HT1080 (cell line): ENCODE measurements at places on chromosomes 2 and 18.

GRCh38 chr18:23887493-23887892 lies 127.1 kb upstream of the TTC39C start:
- DNase-seq, result no peak

DNA sequence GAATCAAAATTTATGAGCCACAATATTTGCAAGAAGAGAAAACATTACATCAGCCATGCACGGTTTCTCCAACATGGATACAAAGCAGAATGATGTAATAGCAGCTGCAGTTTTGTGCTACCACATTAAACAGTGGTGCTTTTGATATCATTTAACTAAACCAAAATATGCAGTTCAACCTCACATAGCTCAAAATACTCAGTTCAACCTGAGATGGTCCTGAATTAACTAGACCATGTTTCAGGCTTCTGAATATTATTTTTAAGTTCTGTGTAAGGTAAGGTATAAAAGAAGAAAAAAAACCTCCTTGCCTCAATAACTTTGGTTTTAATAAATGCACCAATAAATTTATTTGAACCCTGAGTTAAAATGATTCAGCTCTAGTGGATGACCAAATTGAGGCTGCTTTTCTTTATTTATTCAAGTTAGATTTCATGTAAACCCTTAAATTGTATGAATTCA lies 18.8 kb upstream of the TSPYL6 start:
- no peak for DNase-seq

DNA sequence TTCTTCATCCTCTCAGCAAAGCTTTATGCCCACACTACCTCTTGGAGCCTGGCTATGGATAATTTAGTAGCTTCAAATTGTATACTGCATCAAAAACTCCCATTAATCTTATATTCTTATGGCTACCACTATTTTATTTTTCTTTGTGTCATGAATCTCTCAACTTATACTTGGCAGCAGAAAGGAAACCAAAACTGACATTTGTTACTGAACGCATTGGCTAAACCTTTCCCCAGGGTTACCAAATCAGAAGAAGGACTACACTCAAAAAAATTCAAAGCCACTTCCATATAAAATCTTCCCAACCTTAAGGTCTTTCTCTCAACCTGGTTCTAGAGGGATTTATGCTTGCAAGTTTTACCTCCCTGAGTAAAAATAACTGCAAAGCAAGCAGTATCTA lies 97.0 kb upstream of the REG3G start:
- DNase-seq, result no peak

GRCh38 chr2:2764001-2764355 lies 432.9 kb upstream of the MYT1L start:
- DNase-seq, result no peak

- DNase-seq, result peak; percentile 32
Measured at GRCh38 chr2:51297488-51297887, 265.6 kb upstream of the NRXN1 start.

GRCh38 chr2:42924418-42924886 lies 132.1 kb upstream of the HAAO start:
- DNase-seq, result no peak

GRCh38 chr2:65075605-65076344 lies 19.6 kb downstream of the CEP68 start:
- no peak for DNase-seq

GRCh38 chr2:240456447-240457222 lies 21.2 kb downstream of the GPC1 start:
- DNase-seq, result no peak

GRCh38 chr2:128775914-128776285 lies 457.2 kb upstream of the HS6ST1 start:
- DNase-seq, result no peak

DNA sequence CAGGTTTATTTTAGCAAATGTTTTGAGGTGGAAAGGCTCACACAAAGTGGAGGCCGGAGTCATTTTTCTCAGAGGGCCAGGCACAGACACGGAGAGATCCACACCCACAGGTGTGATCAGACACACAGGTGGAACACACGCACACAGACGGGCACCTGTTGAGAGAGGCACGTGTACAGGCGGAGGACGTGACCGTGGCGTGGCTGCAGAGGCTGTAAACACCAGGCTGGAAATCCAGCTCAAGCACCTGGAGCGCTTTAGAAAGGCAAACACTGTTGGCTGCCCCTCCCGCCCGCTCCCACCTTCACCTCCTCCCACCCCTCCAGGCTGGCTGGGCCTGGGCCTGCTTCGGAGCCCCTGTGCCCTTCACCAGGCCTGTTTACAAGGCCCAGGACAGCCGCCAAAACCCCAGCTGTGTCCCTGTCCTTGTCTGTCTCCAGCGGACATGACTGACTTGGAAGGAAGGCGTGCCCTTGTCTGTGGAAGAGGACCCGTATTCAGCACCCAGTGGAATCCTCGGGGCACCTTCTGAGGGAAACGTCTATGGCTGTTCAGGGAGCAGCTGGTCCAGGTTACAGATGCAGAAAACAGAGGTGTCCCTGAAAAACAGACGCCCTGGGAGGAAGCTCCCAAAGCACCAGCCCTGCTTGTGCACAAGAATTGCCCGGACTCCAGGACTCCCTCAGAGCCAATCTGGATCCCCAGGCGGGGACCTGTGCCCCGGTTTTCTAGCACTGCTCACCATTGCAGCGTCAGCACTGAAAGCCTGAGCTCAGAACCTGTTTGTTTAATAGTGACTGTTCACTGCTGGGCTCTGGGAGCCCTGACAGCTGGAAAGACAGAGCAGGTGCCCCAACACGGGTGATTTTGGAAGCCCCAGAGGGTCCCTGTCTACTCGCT lies 134.3 kb upstream of the HAAO start:
- no peak for DNase-seq

DNA sequence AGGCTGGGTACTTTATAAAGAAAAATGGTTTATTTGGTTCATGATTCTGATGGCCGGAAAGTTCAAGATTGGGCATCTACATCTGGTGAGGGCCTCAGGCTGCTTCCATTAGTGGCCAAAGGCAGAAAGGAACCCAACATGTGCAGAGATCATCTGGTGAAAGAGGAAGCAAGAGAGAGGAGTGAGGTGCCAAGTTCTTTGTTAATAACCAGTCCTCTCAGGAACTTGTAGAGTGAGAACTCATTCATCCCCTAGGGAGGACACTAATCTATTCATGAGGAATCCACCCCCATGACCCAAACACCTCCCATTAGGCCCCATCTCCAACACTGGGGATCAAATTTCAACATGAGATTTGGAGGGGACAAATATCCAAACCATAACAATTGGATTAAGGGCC lies 17.8 kb upstream of the SERPINE2 start:
- no peak for DNase-seq

- DNase-seq, result no peak
Measured at GRCh38 chr18:24817587-24818371, 357.3 kb downstream of the HRH4 start.

DNA sequence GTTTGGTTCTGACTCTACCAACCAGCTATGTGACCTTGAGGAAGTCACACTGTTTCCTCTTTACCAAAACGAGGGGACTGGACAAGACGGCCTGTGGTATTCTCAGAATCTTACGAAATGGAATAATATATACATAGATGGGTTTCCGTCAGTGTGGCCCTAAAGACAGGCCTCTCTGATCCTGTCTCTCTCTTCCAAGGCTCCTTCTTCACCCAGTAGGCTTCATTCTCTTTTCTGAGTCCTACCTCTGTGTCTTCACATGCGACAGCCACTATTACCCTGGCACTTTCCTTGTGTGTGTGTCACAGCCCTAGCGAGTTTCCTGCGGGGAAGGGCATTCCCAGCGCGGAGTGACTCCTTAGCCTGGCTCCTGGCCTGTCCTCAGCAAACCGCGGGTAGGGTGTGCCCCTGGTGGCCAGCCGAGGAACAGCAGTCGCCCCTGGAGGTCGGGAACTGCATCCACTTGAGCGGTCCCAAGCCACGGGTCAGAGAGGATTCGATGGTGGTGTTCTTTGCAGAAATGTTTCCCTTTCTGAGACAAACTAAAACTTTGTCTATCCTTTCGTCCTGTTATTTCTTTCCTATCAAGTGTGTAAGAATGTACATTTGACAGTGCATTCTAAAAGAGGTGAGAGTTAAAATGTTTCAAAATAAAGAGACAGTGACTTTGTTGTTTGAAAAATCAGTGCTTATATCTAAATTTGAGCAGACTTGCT lies 63.3 kb downstream of the RAB31 start:
- peak; percentile 37 for DNase-seq

DNA sequence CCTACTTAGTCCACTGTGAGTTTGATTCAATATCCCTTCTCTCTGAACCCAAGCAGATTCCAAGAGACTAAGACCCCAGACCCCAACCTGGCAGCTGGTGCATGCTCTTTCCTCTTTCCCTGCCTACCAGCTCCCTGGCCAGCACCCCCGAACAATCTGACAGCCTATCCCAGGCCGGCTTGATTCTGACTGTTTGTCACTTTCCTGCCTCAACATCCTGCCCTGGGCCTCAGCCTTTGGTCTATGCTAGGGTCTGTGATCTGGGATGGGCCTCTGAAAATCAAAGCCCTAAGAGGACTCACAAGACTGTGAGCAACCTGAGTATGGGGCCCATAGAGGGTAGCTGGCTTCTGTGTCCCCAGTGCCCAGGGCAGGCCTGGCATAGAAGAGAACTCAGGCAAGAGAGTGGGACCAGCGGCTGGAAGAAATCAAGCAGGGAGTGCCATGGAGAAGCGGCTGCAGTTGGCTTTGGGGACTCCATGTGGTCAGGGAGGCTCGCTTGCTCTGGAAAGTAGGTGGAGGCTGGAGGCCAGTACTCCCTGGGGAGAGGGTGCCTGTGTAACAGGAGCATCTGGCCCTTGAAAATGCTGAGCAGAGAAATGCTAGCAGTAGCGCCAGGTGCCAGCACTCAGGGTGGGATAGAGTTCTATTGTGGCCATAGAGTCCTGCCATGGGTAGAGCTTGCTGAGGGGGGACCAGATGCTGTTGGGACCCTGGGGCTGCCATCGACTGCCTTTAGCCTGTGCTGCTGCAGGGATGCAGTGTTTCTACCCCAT lies 343.9 kb downstream of the DYSF start:
- DNase-seq, result no peak

DNA sequence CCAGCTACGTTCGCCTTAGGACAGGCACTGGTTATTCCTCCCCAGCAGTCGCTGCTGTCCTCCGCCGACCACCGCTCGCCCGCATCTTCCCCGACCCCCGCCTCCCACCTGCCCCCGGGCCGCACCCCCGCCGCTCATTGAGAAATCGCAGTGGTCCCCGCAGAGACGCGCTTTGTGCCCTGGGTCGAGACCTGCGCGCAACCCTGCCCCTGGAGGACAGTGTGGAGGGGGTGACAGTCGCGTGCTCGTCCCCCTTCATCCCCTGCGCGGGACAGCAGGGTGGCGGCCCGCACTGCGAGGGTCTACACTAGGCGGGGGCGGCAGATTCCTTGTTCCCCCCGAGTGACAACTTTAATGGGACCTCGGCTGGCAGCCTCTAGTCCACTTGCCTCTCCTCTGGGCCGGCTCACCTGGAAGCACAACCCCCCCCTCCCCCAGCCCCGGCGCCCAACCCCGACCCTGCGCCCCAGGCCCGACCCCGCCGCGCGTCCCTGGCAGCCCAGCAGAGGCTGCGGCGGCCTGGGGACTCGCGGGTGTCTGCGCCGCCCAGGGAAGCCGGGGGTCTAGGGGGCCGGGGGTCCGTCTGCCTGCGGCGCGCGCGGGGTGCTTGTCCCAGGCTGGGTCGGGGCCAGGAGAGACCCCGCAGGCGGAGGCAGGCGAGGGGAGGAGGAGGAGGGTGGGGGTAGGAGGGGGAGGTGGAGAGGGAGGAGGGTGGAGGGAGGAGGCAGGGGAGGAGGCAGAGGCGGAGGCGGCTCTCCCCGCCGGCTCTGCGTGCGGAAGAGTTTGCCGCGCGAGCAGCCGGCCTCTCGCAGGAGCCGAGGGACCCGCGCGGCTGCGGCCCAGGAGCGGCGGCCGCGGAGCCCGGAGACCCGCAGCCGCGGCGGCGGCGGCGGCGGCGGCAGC lies at the start of gene NPAS2:
Gene NPAS2, plus strand, starts transcription at position 770 of the 903 bp plus-strand sequence. CDS start 84,616 bp downstream, outside the sequence.
- DNase-seq, result peak; percentile 59

GRCh38 chr2:126244937-126245336 lies 411.0 kb upstream of the GYPC start:
- peak; percentile 42 for DNase-seq

- no peak for DNase-seq
Measured at GRCh38 chr2:60459851-60460250, 93.6 kb downstream of the BCL11A start.

DNA sequence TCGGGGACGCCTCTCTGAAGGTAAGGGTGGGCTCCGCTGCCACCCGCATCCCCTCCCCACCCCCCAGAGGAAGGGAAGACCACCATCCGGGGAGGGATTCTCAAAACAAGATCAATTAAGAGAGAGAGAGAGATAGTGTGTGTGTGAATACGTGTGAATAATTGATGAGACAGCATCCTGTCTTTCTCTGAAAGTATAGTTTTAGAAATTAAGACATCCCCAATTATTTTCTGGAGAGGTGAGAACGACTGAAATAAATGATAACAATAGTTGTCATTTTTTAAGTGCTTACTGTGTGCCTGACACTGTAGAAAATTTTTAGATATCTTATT lies 751 bp downstream of the IL18R1 start:
- DNase-seq, result no peak

- DNase-seq, result peak; percentile 39
Measured at GRCh38 chr2:27370816-27371620, 602 bp downstream of the SNX17 start.

GRCh38 chr18:64118406-64118805 lies 30.5 kb downstream of the LINC00305 start:
- no peak for DNase-seq

DNA sequence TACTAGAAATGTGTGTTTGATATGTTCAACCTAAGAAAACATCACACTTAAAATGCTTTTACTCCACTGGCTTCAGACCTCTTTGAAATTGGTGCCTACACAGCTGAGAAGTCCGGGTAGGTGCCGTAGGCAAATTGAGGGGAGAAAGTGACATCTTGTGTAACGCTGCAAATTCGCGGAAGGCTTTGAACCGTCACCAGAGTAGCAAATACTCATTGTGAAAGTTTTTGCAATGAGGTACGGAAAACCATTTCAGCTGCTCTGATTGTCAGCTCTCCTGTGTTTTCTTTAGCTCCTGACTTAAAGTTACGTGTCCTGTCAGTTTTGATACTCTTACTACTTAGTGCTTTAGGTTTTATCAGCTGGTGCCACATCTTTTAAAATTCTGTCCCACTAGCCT lies 224.5 kb downstream of the FAM210A start:
- no peak for DNase-seq

DNA sequence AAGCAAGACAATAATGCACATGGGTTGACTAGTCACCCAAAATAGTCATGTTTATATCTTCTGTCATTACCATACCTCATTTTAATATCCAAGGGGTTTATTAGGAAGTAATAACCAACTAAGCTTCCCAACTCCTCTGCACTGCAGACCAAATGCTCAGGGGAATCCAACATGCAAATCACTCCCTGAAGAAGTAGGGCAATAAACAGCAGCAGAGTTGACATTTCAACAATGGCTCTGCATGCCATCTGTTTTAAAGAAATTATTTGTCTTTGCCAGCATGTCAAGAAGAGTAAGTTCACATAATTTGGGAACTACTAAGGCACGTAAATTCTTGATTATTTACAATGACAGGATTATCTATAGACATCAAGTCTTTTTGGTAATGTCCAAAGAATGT lies 84.4 kb upstream of the LYPD1 start:
- no peak for DNase-seq

- DNase-seq, result no peak
Measured at GRCh38 chr2:53994818-53995808, 24.3 kb upstream of the PSME4 start.
